ENCODE measurements at places on chromosomes 11 and 22.

DNA sequence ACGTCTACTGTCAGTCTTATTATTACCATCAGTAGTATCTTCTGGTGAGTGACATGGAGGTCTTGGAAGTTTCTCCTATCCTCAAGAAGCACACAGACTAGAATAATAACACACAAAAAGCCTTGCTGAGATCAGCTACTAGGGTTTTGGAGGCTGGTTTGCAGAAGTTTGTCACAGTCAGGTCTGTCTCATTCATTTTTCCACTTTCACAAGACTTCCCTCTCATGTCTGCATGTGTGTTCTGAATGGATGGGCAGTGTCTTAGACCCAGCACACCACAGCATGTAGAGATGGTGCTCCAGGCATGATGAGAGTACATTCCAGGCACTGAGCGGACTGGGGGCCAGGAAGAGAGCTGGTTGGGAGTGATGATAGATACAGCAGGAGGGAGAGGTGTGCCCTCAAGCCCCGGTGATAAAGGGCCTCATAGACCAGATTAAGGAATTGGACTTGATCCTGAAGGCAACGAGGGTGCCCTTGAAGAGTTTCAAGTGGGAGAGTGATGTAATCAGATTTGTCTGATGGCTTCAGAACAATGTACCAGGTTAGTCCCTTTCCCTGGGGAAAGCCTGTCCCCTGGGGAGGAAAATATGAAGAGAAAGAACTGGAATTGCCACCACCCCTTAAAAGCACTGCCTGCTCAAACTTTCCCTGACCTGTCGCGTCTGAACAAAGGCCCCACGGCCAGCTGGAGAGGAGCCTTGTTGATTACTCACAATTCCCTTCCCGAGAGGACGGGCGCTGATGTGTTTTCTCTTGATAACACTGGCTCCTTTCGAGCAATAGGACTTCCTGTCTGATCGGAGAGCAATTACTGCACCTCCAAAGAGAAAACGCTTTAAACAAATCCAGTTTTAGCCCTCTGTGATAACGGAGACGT lies 45.1 kb upstream of the LMO2 start:
- no peaks in the 10 kb centered on the region for H3K36me3 ChIP-seq
- H3K27me3 ChIP-seq = no peaks in the 10 kb centered on the region
- H3K27ac ChIP-seq = peak overlapping the region; percentile 30
- peaks cover 2% of the 10 kb centered on the region for H3K4me1 ChIP-seq
- no peak overlapping the region for H3K4me3 ChIP-seq

DNA sequence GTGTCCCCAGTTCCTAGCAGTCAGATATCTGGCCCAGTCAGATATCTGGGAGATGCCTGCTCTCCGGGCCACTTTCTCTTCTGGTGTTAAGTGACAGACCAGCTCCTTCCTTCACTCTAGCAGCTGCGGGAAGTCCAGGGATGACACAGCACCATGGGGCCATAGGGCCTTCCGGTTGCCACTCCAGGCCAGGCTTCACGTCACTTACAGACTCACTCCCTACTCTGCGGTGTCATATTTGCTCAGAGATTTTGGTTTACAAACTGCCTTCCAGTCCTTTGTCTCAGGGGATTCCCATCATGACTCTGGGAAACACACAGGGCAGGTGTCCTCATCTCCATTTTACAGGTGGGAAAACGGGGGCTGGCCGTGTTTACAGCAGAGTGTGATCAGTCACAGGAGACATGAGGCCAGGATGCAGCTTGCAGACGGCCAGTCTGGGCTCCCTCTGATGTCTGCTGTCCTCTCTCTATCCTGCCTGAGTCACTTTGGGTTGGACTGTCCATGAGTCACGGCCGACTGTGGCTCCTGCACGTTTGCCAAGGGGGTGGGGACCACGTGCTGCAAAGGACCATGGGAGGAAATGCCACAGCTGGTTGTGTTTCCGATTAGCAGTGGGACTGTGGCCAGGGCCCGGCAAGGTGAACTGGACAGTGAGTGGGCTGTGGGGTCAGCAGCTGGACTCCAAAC lies 8.2 kb upstream of the TBC1D22A start:
- peak overlapping the region; percentile 97 for H3K27ac ChIP-seq
- H3K27me3 ChIP-seq = no peaks in the 10 kb centered on the region
- no peaks in the 10 kb centered on the region for H3K4me1 ChIP-seq
- H3K4me3 ChIP-seq = no peak overlapping the region
- DNase-seq = peak; percentile 98

DNA sequence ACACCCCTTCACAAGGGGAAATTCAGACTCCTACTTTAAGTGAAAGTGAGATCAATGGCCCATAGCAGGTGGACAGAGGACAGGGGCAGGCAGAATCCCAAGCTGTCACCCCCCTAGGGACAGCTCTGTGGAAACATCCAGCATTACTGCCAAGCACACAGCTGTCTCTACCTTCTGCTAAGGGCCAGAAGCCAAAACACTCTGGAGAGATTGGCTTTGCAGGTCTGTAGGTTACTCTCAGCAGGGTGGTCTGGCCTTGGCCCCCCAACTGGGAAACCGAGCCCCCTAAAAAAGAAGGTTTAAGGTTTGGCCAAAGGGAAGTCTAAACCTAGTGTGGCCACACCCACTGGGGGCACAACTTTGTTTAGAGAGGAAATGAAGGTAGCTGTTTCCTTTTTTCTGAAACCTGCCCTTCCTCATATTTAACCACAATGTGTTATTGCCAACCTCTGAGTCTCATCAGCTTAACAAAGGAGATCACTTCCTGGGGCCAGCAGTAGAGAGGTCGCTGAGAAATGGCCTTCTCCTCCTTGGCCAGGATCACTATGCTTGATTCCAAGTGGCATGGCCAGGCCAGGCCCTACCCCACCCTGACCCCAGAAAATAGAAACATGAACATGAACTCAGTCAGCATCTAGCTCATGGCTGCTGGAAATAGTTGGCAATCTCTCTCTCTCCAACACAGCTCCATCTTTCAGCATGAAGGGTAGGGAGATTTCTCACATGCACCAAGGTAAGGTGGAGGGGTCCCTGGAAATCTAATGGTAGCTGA lies 25.9 kb upstream of the SCARF2 start:
- H3K27ac ChIP-seq = no peak overlapping the region
- peak; percentile 19 for DNase-seq
- H3K36me3 ChIP-seq = peaks cover 6% of the 10 kb centered on the region
- no peaks in the 10 kb centered on the region for H3K4me1 ChIP-seq
- no peak overlapping the region for H3K4me3 ChIP-seq

- no peaks in the 10 kb centered on the region for H3K27me3 ChIP-seq
- H3K4me1 ChIP-seq = no peaks in the 10 kb centered on the region
- H3K36me3 ChIP-seq = no peaks in the 10 kb centered on the region
Measured at GRCh38 chr22:33756508-33756949, 163.7 kb downstream of the LARGE1 start.

DNA sequence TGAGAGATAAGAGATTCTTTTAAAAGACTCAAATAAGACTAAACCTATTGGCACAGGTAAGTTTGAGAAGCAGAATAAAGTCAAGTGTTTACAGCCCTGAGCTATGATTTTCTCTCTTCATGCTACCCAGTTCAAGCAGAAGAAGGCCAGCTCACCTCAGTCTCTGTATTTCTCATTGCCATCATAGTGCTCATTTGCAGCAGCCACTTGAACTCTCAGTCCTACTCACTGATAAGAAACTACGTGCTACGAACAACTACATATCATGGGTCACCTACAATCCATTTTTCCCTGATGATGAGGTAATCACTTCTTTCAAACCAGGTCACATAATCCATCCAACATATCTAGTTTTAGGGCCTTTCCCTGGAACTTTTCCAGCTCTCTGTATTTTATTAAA lies 617.5 kb downstream of the JRKL start:
- no peaks in the 10 kb centered on the region for H3K4me1 ChIP-seq
- DNase-seq = no peak
- no peaks in the 10 kb centered on the region for H3K27me3 ChIP-seq
- no peaks in the 10 kb centered on the region for H3K36me3 ChIP-seq
- H3K4me3 ChIP-seq = no peak overlapping the region
- no peak overlapping the region for H3K27ac ChIP-seq

DNA sequence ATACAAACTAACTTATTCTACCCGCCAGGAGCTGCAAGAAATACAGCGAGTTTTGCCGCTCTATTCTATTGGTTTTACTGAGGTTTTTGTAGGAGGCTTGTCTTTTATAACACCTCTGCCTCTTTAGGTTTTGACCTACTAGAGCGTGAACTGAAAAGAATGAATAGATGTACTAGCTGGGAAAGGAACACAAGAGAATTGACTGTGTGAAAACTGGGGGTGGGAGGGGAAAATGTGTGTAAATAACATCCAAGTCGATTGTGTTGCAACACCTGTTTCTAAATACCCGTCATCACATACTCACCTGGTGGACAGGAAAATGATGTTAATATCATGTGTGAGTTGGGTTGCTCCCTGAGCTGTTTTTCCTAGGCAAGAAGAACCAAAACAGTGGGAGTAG lies 12.9 kb upstream of the JHY start:
- no peaks in the 10 kb centered on the region for H3K4me1 ChIP-seq
- H3K27ac ChIP-seq = no peak overlapping the region
- no peak overlapping the region for H3K4me3 ChIP-seq

DNA sequence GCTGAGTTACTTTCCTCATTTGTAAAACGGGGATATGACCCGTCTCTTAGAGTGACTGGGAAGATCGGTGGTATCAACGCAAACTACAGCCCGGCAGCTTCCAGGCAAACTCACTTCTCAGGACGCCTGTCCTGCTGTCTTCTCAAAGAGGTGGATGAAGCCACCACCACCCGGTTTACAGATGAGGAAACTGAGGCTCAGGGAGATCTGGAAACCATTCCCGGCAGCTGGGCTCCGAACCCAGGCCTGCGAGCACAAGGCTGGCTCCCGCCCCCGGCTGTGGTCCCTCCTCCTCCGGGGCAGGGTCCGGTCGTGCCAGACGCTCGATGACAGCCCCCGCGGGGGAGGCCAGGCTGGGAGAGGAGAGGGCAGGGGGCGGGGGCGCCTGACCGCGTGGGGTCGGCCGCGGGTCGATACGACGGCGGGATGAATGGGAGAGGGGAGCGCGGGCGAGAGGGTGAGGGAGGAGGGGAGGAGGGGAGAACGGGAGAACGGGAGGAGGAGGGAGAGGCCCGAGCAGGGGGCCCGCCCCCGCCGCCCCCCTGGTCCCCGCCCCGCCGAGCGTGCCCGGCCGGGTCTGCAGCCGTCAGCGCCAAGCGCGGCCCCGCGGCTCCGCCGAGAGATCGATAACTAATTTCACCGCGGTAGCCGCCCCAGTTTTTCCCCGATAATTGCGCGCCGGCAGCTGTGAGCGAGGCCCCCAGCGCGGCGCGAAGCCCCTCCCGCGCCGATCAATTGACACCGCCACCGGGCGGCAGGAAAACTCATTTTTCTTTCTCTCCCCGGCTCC lies 14.0 kb downstream of the IGLL1 start:
- peak; percentile 75 for DNase-seq
- no peak overlapping the region for H3K27ac ChIP-seq
- peak overlapping the region; percentile 11 for H3K4me3 ChIP-seq
- no peaks in the 10 kb centered on the region for H3K4me1 ChIP-seq

DNA sequence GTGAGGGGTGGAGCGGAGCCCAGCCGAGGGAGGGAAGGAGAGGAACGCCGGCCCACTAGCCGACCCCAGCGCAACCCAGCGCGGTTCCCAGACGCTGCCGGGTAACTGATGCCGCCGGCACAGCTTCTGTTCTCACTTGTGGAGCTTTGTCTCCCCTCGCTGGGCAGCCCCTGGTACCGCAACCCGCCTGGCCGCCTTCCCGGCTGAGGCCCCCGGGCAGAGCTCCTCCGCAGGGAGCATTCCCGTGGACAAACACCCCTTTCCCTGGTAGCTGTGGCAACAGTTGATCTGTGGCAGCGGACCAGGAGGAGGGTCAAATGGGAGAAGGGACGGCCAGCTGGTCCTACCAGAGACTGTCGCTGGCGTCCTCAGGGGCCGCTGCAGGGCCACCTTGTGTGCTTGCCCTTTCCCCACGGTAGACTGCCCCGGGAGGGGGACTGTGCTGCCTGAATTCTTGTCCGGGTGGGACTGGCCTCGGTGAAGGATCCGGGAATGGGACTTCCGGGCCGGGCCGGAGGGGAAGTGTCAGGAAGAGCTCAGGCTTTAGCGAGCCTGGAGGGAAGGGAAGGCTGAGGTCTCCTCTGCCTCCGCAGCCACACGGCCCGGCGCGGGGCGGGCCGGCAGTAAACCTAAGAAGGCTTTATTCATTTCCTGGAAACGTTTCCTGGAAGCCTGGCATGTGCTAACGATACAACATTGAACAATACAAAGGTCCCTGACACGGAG lies 468.0 kb downstream of the OPCML start:
- DNase-seq = peak; percentile 69
- H3K27me3 ChIP-seq = no peaks in the 10 kb centered on the region
- H3K27ac ChIP-seq = no peak overlapping the region
- H3K36me3 ChIP-seq = no peaks in the 10 kb centered on the region
- H3K4me1 ChIP-seq = no peaks in the 10 kb centered on the region

DNA sequence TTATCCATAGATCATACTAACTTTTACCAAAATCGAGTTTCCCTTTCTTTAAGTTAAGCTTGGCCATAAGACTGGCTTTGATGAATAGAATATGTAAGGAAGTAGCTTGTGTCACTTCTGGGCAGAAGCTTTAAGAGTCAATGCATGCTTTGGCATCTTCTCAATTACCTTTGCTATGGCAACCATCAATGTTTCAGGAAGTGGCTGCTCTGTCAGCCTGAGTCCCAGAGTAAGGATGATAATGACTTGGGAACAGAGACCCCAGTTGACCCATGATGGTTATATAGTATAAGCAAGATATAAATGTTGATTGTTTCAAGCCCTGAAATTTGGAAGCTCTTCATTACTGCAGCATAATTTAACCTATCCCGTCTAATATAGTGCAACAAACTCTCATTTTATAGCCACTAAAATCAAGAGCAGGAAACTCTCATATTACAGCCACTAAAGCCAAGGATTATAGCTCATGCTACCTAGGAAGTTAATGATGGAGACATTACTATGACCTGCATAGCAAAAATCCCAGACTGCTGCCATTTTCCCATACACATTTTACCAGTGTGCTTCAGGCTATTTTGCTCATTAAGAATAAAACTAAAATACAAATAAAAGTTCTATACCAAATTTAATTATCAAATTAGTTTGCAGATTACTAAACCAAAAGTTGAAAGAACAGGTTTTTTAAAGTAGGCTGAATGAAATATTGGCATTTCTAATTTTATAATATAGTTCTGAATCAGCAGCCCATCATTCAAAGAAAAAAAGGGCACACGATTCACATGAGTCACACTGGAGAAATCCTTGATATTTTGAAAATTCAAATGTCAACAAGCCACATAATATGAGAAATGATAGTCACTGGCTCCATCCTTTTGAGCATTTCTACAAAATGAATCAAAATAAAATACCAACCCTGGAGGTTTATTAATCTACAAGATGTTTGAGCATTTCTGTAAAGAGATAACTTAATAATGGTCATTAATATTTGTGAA lies 23.8 kb downstream of the FSHB start:
- H3K36me3 ChIP-seq = no peaks in the 10 kb centered on the region
- H3K4me3 ChIP-seq = no peak overlapping the region
- no peaks in the 10 kb centered on the region for H3K27me3 ChIP-seq
- H3K27ac ChIP-seq = no peak overlapping the region

GRCh38 chr11:69638941-69639681 lies 1.8 kb upstream of the CCND1 start:
- H3K27ac ChIP-seq = no peak overlapping the region
- no peaks in the 10 kb centered on the region for H3K4me1 ChIP-seq
- no peak overlapping the region for H3K4me3 ChIP-seq
- DNase-seq = peak; percentile 97
